ENCODE measurements at places on chromosomes 4 and X. TPM values are rescaled to one million over a fixed set of nuclear protein-coding genes. Genes with fewer than 3 reads are reported as not detected.
A peak's percentile ranks its signal among the peaks of the same experiment; 100 is the strongest.

GRCh38 chr4:70640192-70640591, 11.6 kb downstream of the ENAM start:
- no peak for DNase-seq

DNA sequence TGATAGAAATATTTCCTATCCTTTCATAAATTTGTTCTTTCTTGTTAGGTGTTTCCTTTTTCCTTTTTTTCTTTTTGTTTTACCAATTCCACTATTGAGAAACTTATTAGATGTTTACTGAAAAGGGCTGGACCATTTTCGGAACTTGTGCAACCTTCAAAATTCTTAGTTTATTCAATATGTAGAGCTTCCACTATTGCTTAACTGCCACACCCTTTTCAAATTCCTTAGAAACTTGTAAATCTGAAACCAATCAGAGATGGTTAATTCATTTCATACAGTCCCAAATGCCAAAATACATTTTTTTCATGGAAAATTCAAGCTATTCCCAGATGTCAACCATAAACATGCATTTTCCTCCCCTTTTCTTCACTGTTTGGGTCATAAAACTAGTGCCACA, 66.1 kb upstream of the SLC39A8 start:
- DNase-seq: peak; percentile 17

- no peak for DNase-seq
Observed at GRCh38 chr4:77065382-77065781, 10.4 kb downstream of the CCNI start.

DNA sequence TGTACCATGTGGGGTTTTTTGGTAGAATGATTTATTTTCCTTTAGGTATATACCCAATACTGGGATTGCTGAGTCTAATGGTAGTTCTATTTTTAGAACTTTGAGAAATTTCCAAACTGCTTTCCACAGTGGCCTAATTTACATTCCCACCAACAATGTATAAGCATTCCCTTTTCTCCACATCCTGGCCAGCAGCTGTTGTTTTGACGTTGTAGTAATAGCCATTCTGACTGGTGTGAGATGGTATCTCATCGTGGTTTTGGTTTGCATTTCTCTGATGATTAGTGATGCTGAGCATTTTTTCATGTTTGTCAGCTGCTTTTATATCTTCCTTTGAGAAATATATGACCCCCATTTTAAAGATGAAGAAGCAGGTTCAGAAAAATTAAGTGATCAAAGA, 153.7 kb downstream of the CBR4 start:
- DNase-seq: no peak

DNA sequence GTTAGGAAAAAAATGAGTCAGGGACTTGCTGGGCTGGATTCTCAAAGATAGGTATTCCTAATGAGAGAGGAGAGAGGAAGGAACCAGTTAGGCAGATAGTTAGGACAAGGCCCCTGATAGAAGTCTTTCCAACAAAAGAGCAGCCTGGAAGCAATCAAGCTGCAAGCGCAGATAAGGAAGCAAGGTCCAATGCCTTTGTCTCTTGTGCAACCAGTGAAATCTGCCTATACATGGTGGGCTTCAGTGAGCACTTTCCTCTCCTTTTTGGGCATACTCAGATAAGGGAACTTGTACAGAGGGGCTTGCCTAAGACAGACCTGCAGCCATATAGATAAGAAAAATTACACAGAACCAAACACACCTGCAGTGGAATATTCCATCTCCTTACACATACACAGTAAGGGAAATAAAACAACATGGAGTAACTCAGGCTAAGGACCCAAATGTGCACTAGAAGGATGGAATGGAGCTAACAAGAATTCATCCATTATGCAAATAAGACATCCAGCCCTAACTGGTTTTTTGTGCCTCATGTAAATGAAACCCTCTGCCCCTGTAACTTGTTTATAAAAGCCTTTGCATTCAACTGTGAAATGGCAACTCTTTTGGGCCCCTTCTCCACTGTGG, 68.8 kb downstream of the PCDH18 start:
- DNase-seq: no peak

DNA sequence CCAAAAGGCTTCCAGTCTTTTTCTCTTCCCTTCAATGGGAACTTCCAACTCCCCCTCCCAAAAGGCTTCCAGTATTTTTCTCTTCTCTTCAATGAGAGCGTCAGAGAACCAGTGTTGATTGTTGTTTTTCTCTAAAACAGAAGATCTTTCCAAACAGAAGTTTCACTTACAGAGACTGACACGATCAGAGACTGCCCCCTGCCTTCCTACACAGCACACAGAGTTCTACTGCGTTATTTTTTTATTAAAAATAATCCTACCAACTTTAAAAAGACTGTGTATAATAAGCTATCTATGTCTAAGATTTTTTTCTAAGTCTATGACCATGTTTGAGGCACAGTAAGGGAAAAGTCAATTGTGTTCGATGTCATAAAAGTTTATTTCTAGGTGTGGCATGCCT, 3.5 kb upstream of the HTR2C start:
- no peak for DNase-seq

DNA sequence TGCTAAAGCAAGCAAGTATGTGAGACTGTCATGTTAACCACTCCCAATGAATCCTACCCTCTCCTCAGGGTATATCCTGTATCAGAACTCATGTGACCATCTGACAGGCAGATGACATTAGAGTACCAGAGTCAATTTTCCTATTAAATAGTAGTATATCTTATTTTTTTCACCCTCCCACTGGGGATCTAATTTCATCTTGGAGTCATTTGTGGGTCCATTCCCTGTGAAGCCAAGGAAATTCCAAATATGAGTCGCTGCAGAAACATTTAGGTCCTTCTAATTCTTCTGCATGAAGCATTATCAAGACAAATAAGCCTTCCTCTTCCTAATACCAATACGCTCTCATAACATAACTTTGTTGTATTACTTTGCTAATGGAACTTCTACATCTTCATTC, 52.2 kb upstream of the BLTP1 start:
- peak; percentile 53 for DNase-seq

DNA sequence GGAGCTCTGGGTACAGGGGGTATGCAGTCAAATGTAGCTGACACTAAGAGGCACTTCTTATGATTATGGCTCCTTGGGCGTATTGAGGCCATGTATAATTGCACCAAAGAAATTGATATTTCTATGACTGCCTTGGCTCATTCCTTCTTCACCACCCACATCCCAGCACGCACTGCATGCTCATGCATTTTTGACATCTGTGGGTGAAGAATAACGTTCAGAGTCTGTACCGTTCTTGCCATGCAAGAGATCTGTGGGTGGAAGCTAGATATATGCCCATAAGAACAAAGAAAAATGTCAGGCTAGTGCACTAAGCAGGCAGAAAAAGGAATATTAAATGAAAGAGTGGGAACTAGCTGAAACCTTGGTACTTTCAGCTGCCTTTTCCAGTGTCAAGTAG, 93.4 kb downstream of the EMCN start:
- no peak for DNase-seq

GRCh38 chrX:131322651-131323050, 33.5 kb upstream of the IGSF1 start:
- no peak for DNase-seq

- DNase-seq: peak; percentile 40
Observed at GRCh38 chrX:120299928-120300327, 11.3 kb downstream of the TMEM255A start.

DNA sequence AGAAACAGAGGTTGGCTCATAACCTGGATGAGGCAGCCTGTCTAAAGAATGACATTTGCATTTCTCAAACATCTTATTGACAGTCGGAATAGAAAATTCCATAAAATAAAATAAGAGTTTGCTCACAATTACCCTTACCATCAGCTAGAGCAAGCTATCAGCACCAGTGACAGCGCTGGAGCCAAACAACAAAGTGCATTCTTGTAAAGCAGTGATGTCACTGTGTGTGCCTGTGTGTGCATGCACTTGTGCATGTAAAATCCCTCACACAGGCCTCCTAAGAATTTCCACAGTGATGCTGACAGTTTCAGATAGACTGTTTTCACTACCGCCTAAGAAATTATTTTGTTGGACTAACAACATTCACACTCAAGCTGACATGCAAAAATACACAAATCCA, 77.6 kb downstream of the EVC2 start:
- DNase-seq: no peak

DNA sequence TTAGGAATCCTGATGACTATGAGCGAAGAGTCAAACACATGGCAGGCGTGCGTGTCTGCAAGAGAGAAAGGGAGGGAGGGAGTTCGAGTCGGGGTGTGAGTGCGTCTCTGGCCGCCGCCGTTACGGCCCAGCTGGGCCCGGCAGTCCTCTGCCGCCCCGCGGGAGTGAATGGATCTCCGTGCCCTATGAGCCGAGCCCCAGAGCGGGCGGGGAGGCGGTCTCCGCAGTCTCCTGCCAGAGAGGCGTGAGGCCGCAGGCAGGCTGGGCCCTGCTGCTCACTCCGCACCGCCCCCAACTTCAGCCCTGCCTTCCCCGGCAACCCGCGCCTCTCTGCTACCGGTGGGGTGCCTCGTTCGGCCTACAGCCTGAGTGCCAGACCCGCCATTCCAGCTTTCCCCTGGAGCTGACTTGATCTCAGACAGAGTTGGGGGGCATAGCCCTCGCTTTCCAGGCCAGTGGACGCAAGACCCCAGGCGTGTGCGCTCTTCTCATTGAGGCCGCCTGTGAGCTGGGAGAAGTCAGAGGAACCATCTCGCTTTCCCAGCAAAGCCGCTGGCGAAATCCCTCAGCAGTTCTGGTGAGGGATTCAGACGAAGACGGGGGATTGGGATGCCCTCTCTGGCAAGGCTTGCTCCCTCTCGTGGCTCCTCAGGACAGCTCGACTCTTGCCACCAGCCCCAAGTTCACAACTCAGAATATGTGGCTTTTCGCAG, 1.4 kb downstream of the SLC16A2 start:
- DNase-seq: peak; percentile 26

GRCh38 chr4:81215931-81216330, 909 bp upstream of the PRKG2 start:
- DNase-seq: no peak

- no peak for DNase-seq
Observed at GRCh38 chrX:29242856-29243255, 655.6 kb downstream of the IL1RAPL1 start.

- DNase-seq: peak; percentile 45
Observed at GRCh38 chr4:146545102-146545501, 23.4 kb upstream of the SLC10A7 start.

- DNase-seq: no peak
Observed at GRCh38 chrX:13043138-13043537, 1.3 kb downstream of the FAM9C start.

- no peak for DNase-seq
Observed at GRCh38 chr4:11421116-11421515, 7.6 kb downstream of the HS3ST1 start.

GRCh38 chr4:5300283-5300682, 249.0 kb downstream of the STK32B start:
- no peak for DNase-seq

DNA sequence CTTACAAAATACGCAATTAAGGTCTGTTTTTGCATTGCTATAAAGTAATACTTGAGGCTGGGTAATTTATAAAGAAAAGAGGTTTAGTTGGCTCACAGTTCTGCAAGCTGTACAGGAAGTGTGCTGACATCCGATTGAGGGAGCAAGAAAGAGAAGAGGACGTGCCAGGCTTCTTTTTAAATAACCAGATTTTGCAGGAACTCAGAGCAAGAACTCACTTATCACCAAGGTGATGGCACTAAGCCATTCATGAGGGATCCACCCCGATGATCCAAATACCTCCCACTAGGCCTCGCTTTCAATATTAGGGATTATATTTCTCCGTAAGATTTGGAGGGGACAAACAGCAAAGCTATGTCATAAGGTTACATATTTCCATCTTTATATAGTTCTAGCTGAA, 456.7 kb downstream of the GLUD2 start:
- DNase-seq: no peak

DNA sequence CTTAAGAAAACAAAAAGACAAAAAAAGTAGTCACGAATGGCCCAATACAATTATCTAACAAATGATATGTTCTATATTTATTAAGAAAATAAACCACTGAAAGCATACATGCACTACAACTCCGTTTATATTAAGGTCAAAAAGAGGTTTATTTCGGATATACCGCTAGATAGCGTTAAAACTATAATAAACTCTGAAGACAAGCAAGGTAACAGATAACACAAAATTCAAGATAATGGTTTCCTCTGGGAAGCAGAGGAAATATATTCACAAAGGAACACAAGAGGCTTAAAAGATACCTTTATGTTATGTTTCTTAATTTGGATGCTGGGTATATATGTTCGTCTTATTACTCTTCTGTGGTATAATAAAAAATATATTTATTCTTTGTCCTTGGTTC, 4.7 kb upstream of the FAM200B start:
- DNase-seq: no peak

GRCh38 chr4:40827758-40828157, 78.0 kb downstream of the NSUN7 start:
- no peak for DNase-seq

- no peak for DNase-seq
Observed at GRCh38 chr4:108372681-108373080, 203.9 kb upstream of the LEF1 start.

GRCh38 chr4:6217716-6218381, 17.5 kb upstream of the JAKMIP1 start:
- no peak for DNase-seq

DNA sequence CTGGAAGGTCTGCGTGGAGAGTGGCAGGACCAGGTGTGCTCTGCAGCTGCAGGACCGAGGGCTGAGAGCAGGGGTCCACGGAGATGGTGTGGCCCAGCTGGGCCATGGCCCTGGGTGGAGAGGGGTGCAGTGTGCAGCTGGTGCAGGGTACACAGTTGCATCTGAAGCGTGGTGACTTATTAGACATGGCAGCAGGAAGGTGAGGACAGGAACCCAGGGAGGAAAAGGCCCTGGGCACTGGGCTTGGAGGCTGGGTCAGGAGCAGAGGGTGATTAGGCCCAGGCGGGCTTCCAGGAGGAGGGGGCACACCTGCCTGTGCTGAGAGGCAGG, 214.6 kb upstream of the PSAPL1 start:
- no peak for DNase-seq

Gene ZNF141
- 7.0 TPM for total RNA-seq

Gene SYNPO2
- 0.13 TPM for total RNA-seq

Gene HSFX1
- total RNA-seq: 0.53 TPM

Gene MAGEA4
- total RNA-seq: not detected

Gene TEX11
- total RNA-seq: not detected

Gene TRMT2B
- total RNA-seq: 13.6 TPM

Gene GPC4
- total RNA-seq: 0.26 TPM

Gene EPGN
- total RNA-seq: 129 TPM

Gene NHSL2
- total RNA-seq: not detected

Gene SSX7
- total RNA-seq: not detected

Gene EMCN
- not detected for total RNA-seq

Gene ZNF157
- total RNA-seq: not detected

Gene FAT1
- total RNA-seq: 301 TPM

Gene PAGE2
- total RNA-seq: not detected

Gene RPGR
- total RNA-seq: 8.2 TPM

Gene APELA
- not detected for total RNA-seq

Gene PCDH19
- total RNA-seq: under 0.01 TPM

All from bronchial epithelial cell (primary cell).